ENCODE measurements at places on chromosomes 11 and 22.

- peak; percentile 34 for DNase-seq
These were observed 10.6 kb upstream of the XBP1 start for GRCh38 chr22:28810821-28811491.

- DNase-seq = no peak
These were observed 8.3 kb downstream of the CYB561A3 start for GRCh38 chr11:61353131-61354067.

DNA sequence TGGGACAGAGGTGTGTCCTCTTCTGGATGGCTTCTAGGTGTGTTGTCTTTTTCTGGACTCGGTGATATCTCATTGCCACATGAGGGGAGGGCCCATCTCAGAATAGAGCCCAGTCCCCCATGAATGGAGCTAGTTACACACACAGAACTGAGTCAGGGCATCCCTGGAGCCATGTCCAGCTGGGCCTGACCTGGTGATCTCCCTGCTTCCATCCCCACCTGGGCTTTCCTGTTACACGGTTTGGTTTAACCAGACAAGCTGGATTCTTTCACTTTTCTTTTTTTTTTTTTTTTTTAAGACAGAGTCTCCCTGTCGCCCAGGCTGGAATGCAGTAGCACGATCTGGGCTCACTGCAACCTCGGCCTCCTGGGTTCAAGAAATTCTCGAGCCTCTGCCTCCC, 6.1 kb upstream of the A4GALT start:
- no peak for DNase-seq

GRCh38 chr11:75487365-75487764, 38.4 kb downstream of the GDPD5 start:
- no peak for DNase-seq

DNA sequence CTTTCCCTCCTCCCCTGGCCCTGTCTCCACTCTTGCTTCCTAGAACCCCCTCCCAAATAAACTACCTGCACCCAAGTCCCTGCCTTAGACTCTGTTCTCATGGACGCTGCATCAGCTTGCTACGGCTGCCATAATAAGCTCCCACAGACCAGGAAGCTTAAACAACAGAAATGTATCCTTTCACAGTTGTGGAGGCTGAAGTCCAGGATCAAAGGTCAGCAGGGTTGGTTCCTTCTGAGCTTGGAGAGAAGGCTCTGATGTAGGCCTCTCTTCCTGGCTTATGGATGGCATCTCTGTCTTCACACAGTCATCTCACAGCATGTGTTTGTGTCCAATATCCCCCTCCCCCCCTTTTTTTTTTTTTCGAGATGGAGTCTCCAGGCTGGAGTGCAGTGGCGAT, 23.4 kb downstream of the CBX7 start:
- no peak for DNase-seq

GRCh38 chr11:2922655-2923054, 6.6 kb downstream of the PHLDA2 start:
- DNase-seq = no peak

DNA sequence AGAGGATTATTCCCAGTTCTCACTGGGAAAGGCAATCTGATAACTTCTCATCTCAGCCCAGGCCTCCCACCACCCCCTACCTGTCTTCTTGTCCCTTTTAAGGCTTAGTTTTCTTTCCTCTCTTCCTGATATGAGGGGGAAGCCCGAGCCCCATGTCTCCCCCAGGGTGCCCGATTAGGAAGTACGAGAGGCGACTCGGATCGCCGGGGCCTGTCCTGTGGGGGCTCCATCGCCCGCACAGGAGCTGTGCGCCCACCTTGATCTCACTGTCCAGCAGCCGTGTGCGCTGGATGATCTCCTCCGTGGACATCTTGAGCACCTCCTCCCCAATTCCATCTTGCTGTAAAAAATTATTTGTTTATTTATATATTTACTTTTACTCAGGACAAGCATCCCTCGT, 628 bp downstream of the PSMC3 start:
- DNase-seq = no peak

DNA sequence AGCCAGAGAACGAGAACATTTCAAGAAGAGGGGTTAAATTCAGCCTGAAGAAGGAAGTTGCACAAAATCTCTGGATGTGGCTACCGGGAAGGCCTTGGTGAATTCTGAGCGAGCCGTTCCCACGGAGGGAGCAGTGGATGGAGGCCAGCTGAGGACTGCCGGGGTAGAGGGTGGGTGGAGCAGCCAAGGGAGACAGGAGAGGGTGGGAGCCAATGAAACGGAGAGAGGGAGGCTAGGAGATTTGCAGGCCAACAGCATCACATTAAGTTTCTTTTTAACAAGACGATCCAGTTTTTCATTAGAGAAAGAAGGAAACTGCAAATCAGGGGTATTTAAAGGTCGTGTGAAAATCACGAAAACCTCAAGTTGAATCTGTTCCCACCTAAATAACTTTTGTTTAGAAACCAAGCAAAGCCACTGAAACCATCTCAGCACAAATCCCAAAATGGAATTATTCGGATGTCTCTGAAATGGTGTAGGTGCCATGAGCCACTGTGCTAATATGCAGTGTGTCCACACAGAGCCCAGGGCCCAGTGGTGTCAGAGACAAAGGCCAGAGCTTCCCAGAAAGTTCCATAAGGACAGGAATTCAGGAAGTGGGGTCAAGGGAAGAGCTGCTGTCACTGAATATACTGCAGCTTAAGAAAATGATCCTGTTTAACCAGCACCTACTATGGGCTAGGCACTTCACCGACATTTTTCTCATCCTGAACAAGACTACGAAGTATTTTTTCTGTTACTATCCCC, 59.7 kb upstream of the SLC35C1 start:
- no peak for DNase-seq

- no peak for DNase-seq
These were observed 479.1 kb downstream of the OPCML start for GRCh38 chr11:133053124-133053776.

- DNase-seq = no peak
These were observed 26.3 kb upstream of the ISX start for GRCh38 chr22:35039625-35040024.

GRCh38 chr11:82673631-82674030, 60.0 kb downstream of the FAM181B start:
- DNase-seq = peak; percentile 6

GRCh38 chr11:9091044-9091922, at the start of gene SCUBE2:
Gene SCUBE2, minus strand, starts transcription at chr11:9091599. Its CDS starts 71 bp downstream, at chr11:9091528.
- DNase-seq = no peak
